Ammon's horn (tissue), 1 donor: ENCODE measurements at places on chromosomes 5 and 9.

GRCh38 chr9:90189306-90189705, 453.3 kb downstream of the DIRAS2 start:
- DNase-seq, result peak; percentile 40

DNA sequence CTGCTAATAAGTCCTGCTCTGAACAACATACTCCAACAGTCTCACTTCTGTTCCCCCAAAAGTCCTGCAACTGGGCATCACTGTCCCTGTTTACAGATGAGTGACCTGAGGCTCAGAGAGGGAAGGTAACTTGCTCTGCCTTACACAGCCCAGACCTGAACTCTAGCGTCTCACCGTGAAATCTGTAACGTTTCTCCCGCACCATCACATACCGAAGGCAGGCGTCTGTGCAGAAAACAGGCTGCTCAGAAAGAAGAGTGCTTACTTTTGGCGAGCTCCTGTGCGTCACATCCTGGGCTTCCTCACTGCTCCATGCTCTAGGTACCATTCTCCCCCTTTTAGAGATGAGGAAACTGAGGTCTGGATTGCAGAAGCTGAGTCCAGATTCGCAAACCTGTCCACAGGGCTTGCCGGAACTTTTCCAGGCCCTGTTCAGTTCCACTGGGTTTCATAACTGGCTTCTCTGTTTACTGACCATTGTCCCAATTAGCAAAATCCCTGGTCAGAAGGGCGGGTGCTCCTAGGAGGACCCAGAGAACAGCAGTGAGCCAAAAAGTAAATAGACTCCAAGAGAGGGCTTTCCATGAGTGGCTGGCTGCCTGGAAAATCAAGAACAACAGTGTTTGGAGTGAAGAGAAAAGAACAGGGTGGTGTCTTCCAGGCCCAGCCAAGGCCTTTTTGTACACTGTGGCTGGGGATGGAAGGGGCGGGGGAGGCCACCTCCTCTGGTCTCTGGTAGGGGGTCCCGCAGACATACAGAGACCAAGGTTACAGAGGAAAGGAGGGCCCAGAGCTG, 27.1 kb downstream of the GSN start:
- DNase-seq, result peak; percentile 78

- DNase-seq, result no peak
These were observed 663.2 kb upstream of the RGMB start for GRCh38 chr5:98110282-98110691.

DNA sequence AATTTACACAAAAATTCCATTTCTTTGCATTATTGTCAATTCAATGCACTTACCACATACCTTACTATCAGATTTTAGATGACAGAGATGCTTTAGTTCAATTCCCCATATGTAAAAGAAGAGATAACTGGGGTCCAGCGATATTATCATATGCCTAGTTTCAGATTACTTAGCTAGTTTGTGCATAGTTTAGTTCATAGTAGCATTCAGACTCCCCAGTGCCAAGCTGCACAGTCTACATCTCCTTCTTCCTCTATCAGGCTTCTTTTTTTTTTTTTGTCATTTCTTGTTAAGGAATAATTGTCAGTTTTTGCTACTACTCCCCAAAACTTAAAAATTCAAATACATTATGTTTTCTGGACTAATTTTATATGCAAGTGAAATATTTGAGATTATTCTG, 175.0 kb downstream of the SSBP2 start:
- DNase-seq, result no peak

GRCh38 chr5:118228489-118228888, 759.9 kb downstream of the DTWD2 start:
- no peak for DNase-seq

- no peak for DNase-seq
These were observed 24.9 kb upstream of the ELAVL2 start for GRCh38 chr9:23850690-23851629.

DNA sequence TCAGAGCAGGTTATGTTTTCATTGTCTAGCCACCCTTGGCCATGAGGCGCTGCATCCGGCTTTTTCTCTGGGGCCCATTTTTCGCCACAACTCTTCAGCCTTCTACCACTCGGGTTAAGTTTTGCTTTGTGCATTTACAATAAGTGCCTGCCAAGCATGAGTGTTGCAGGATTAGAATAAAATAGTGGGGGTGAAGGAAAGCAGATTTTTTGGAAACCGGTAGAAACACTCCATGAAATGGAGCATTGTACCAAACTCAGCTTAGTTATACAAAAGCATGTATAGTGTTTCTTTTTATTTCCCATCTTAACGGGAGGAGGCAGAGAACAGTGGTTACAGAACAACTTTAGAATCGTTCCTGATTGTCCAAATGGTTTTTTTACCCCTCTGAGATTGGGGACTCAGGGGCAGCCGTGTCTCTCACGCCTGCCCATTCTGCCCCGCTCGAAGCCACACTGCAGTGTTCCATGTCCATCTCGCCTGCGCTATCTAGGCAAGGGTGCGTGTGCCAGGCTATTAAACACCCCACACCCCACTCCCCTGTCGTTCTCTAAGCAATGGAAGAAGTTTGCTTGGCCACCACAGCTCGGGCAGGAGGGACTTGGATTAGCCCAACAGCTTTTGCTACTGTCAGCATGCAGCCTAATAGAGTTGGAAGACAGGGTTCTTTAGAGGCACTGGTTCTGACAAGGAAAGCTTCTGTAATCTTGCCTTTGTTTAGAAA, 268.8 kb upstream of the WWC1 start:
- no peak for DNase-seq

- DNase-seq, result no peak
These were observed 303.1 kb upstream of the PTGER4 start for GRCh38 chr5:40376566-40376965.

DNA sequence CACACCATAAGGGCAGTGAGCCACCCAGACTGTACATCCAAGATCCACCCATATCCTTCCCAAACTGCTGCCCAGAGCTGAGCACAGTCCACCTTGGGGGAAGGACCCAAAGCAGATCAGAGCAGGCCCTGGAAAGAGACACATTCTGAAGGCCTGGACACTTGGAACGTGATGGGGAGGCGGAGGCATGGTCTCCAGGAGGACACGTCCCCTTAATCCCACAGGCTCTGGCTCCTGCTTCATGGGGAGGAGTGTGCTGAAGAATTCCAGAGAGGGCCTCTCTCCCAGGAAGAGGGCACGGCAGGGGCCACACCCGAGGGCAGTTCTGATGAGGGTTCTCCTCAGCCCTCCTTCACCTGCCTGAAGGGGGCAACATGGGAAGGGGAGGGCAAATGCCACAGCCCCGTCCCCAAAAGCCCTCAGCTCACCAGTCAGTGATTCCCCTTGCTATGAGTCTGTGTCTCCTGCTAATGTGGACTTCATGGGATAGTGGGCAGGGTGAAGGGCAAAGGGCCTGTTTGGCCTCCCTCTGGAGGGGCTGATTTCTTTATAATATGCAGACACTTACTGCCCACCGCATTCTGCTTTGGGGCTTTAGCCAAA, 276.8 kb downstream of the ENC1 start:
- no peak for DNase-seq

DNA sequence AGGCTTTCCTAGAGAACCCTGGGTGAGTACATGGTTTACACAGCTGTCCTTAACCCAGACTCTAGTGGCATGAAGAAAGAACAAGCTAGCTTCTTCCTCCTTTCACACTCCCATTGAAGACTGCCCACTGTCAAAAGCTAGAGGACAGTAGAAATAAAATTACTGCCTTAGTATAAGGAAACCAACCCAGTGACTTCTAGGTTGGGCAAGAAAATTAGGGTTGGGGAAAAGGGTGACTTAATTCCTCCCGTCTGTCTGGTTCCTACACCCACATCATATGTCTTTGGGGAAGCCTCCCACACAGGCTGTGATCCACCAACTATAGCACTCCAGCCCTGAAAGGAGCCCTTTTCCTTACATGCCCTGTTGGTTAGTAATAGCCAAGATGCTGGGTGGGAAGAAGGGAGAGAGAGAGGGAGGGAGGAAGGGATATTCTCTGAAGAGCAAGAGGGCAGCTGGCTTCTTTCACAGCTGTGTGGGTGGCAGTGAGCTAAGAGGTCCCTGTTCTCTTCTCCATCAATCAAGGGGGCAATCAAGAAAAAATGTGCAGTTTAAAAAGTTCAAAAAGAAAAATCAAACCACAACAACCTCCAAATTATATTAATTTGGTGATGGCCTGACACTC, 21.7 kb downstream of the HBEGF start:
- no peak for DNase-seq
